Activated naive CD4-positive, alpha-beta T cell treated with anti-CD3 and anti-CD28 coated beads, Interleukin-2, amount 50 U/mL, for 72 hours (primary cell): ENCODE measurements at places on chromosomes 4 and X.

DNA sequence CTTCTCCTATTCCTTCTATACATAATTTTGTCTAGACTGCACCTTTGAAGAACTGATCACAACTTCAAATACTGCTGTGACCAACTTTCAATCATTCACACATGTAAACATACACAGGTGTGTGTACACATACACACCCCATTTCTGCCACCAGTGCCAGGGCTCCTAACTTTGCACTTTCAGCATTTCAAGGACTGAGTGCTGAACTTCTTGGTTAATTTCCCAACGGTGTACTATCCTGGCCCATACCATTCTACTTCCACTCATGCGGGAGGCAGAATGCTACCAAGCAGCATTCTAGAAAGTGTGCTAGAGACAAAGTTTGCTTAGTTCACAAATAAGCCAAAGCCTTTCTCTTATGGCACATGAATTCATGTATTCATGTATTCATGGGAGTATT, 51.2 kb downstream of the RPGR start:
- DNase-seq = no peak

GRCh38 chrX:426881-427280, 40.2 kb upstream of the PPP2R3B start:
- no peak for DNase-seq

- DNase-seq = no peak
These were observed 42.6 kb downstream of the PLS3 start for GRCh38 chrX:115603534-115604074.

GRCh38 chrX:129040124-129040523, 483.2 kb downstream of the SMARCA1 start:
- DNase-seq = no peak

DNA sequence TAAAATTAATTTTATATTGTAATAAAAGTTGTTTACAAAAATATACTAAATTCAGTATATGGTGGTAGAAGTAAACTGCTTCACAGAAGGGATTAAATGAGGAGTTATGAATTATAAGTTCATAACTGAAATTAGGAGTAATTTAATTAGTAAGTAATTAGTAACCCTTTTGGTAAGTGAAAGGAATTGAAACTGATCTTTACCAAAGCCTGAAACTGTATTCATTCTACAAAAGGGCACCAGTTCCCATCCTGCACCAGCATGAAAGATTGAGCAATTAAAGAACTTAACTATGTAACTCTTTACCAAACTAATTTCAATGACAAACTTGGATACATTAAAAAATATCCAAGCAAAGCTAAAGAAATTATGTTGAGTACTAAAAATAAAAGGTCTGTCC, 8.2 kb downstream of the MED14 start:
- DNase-seq = no peak

DNA sequence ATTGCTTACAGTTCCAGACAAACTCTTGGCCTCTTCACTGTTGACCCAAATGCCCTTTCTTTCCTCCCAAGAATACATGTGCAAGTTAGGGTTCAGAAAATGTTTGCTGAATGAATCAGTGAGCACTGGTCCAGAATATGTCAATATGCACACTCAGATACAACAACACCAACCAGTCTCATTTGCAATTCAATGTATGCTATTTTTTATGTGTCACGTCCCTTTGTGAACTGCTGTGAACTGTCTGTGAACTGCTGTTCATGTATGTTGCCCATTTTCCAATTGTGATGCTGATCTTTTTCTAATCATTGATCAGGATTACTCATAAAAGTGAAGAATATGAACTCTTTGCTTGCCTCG, 17.8 kb downstream of the GAB3 start:
- DNase-seq = no peak

DNA sequence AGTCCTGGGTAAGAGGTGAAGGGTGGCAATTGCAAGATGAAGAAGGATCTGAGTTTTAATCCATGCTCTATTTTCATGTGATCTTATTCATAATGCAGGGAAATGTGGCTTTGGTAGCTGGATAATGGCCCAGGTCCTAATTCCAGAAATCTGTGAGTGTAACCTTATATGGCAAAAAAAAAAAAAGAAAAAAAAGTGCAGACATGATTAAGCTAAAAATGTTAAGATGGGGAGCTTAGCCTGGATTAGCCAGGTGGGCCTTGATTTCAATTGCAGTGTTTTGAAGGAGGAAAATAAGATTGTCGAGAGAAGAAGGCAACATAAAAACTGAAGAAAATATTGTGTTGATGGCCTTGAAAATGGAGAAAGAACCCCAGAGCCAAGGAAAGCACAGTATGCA, 867.7 kb upstream of the HS3ST1 start:
- no peak for DNase-seq

GRCh38 chr4:110499126-110499525, 23.2 kb downstream of the ENPEP start:
- no peak for DNase-seq

DNA sequence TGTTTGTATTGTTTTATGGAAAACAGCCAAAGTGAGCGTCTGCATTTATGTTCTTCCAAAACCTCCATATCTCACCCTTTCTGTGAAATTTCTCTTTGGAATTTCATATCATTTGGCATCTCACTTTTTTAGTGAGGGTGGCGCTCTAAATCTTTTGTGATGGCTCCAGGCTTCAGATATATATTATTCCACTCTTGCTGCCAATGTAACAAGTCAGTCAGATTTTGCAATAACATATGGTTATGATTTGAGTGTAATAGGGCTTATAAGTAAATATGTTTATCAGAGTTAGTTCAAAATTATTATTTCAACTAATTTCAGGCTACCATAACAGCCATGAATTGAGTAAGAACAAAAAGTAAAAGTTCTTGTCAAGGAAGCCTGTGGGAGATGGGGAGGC, 314.7 kb downstream of the PDGFC start:
- DNase-seq = no peak

DNA sequence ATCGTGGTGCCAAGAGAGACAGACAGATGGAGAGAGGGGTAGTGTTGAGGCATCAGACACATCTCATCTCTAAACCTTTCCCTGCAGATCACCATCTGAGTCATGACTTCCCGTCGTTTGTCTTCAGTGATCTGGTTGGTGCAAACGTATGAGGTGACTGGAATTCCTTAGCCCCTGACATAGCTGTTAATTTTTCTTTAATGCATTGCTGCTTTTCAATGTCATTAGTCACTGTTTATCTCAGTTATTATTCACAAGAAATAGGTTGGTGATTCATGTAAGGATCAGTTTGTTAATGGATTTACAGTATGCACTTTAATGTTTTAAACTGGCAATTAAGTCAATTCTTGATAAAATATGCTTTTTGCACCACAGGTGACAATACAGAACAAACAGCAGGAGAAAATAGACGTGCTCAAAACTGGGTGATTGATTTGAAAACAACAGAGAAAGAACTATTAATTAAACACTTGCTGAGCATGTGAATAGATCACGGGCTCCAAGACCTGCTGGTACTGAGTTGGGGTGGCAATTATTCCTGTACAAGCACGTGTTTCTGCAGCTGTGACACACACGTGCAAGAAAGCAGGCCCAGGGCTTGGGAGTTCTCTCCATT, 1.3 kb upstream of the TMEM154 start:
- no peak for DNase-seq

- no peak for DNase-seq
These were observed 756.5 kb downstream of the C4orf33 start for GRCh38 chr4:129852434-129852833.

DNA sequence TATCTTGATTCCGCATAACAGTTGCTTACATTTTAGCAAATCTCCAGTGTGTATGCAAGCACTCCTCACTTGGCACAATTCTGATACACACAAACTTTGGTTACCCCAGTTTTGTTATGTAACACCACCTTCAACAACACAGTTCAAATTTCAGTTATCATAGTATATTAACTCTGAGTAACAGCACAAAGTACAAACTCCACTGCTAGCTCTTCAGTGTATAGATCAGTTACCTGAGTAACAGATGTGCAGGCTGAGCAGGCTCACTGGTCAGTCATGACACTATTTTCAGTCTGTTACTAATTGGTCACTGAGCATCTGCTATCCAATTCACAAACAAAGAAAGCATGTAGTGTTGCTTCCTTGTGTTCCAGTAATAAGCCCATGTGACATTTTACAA, 55.4 kb downstream of the PKD2 start:
- DNase-seq = no peak

DNA sequence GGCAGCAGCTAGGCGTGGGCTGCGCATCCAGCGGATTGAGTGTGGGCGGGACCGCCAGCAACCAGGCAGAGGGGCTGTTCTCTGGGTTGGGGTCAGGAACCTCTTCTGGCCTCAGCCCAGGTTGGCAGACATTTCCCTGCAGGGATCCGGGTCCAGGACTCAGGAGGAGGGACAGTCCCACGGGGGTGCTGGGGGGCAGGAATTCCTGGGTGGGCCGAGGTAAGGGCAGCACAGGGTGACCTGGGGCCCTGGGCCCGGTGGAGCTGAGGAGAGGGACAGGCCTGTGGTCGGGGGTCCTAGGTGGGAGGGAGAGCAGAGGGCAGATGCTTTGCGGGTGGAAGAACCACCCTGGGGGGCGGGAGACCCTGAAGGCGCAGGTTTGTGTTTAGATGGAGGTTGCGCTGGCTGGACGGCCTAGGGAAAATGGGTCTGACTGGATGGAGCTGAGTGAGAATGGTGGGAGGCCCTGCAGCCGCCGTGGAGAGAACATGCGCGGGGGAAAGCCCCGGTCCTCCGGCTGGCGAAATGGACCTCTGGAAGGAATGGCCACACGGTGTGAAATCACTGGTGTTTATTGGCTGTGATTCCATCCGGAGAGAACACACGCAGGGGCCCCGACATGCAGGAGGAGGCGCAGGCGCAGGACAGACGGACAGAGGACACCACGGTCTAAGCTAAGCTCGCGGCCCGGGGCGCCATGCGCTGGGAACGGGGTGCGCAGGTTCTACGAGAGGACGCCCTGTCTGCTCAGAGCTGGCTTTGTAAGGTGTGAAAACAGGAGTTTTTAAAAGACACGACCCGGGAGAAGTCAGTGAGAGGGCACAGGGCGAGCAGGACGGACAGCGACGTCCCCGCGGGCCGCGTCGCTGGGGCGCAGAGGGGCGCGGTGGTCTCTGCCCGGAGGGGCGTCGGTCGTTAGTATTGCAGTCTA, 41.3 kb downstream of the CPLX1 start:
- no peak for DNase-seq

DNA sequence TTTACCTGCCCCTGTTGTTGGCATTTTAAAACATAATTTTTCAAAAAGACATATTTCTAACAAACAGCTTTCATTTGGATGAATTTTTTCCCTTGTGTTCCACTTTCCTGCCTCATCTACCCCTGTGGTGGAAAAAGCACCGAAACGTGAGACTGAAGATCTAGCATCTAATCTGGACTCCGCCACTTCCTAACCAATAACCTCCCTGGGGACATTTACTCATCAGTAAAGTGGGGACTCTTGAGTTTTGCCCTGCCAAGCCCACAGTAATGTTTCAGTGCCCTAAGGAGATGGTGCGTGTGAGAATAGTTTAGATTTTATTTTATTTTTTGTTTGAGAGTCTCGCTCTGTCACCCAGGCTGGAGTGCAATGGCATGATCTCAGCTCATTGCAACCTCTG, 56.7 kb downstream of the ADGRG2 start:
- DNase-seq = no peak

- no peak for DNase-seq
These were observed 12.1 kb downstream of the TBL1X start for GRCh38 chrX:9476810-9477575.

DNA sequence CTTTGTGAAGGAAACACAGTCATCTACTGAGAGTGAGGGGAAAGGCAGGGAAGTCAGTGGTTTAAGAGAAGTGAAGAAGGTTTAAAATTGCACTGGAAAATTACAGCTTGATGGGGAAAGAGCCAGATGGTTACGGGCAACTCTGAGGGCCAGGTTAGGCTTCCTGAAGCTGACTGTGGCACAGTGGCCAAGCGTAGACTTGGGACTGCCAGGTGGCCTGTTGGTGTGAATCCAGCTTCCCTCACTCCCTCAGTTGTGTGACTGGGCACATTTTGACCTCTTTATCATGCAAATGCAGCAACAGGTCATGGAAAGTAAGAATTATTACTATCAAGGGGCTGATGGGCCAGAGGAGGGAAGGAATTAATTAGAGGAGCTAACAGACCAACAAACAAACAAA, 390.1 kb downstream of the UNC5C start:
- DNase-seq = no peak

- DNase-seq = no peak
These were observed 23.4 kb downstream of the ARHGEF9 start for GRCh38 chrX:63761639-63762038.

- DNase-seq = peak; percentile 56
These were observed 771 bp upstream of the RBPJ start for GRCh38 chr4:26319949-26320537.

DNA sequence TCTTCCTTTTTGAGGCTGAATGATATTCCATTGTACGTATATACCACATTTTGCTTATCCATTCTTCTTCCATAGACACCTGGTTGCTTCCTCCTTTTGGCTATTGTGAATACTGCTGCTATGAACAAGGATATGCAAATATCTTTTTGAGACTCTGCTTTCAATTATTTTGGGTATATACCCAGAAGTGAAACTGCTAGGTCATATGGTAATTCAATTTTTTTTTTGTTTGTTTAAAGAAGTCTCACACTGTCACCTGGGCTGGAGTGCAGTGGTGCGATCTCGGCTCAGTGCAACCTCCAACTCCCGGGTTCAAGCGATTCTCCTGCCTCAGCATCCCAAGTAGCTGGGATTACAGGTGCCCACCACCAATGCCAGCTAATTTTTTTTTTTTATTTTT, 75.3 kb downstream of the METTL14 start:
- no peak for DNase-seq

DNA sequence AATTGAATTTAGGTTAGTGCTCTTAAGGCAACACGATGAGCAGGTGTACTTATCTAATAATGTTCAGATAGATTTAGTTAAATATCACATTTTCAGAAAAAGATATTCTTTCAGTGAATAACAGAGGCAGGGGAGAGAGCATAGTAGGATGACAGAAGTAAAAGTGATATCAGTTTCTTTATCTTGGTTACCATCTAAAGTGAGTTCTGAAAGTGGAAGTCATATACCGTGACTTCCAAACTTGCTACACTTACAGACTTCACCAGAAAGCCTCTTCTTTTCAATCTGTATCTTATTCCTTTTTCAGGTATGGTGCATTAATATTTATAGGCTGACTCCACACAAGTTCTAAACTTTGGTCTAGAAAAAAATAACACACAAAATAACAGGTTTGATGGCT, 124.9 kb downstream of the POU4F2 start:
- no peak for DNase-seq

- no peak for DNase-seq
These were observed 38.7 kb downstream of the CPEB2 start for GRCh38 chr4:15040916-15041463.

DNA sequence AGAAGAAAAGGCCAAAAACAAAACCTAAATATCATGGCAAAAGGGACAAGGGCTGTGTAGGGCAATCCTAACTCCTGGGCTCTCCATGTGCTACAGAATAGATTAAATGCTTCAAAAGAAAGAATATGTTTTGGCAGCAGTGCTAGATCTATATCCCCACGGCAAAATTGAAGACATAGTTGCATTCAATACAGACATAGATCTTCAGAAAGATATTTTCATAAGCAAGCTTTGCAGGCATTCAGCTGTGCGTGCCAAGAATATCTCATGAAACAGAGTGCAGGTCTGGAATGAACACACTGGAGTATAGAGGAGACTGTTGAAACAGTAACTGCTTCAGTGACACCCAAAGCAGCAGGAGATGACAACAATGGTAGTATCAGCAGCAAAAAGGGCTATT, 1476.9 kb downstream of the ARAP2 start:
- DNase-seq = no peak

GRCh38 chr4:128371001-128371777, 83.6 kb upstream of the PGRMC2 start:
- no peak for DNase-seq

- no peak for DNase-seq
These were observed 485.0 kb upstream of the FAT1 start for GRCh38 chr4:187208651-187209050.

GRCh38 chr4:141576585-141577110, 59.7 kb upstream of the IL15 start:
- DNase-seq = no peak
